Large intestine (tissue), 12 donors: ENCODE measurements at places on chromosomes 3 and 15. TPM values are rescaled to one million over a fixed set of nuclear protein-coding genes. Genes with fewer than 3 reads are reported as not detected.

GRCh38 chr3:12891985-12892839, 50.8 kb upstream of the RPL32 start:
- H3K36me3 ChIP-seq, result no peaks in the 10 kb centered on the region
- H3K27ac ChIP-seq, result no peak overlapping the region
- DNase-seq, result peak; percentile 50
- peaks cover 10% of the 10 kb centered on the region for H3K4me1 ChIP-seq
- peaks cover 7% of the 10 kb centered on the region for H3K27me3 ChIP-seq
- no peak overlapping the region for H3K4me3 ChIP-seq

DNA sequence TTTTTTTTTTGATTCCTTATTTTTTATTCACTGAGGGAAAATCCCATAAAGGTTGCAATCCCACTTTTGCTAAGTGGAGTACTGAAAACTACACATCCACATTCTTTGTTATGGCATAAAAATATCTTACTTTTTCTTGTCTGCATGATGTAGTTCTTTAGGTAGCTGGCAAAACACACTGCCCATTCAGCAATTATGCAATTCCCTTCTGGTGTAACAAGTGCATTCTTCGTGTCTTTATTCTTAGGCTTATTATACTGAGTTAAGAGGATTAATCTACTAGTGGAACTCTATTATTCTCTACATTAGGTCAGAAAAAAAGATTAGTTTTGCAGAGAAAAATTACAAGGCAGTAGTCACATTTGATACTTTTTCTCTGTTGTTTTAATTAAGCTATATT, 403.8 kb upstream of the GBE1 start:
- H3K27me3 ChIP-seq, result no peaks in the 10 kb centered on the region
- DNase-seq, result no peak
- H3K4me1 ChIP-seq, result no peaks in the 10 kb centered on the region
- H3K36me3 ChIP-seq, result no peaks in the 10 kb centered on the region
- H3K27ac ChIP-seq, result no peak overlapping the region
- no peak overlapping the region for H3K4me3 ChIP-seq

DNA sequence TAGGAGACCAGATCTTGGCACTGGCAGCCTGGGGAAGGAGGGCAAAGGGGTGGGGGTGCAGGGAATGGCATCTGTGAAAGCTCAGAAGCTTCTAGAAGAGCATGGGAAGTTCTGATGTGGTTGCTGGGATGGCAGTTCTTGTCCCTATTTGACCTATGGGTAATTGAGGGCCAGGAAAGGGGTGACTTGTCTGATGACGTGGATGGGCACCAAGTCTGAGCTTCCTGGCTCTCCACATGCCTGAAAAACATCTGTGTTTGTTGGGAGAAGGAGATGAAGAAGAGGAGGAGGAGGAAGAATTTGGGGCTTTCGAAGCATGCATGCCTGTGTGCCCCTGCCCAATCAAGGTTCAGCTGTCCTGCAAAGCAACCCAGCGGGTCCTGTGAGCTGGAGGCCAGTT, 158.8 kb downstream of the SMAD6 start:
- no peak for DNase-seq
- no peaks in the 10 kb centered on the region for H3K27me3 ChIP-seq
- no peaks in the 10 kb centered on the region for H3K36me3 ChIP-seq
- H3K4me1 ChIP-seq, result no peaks in the 10 kb centered on the region
- H3K4me3 ChIP-seq, result no peak overlapping the region

The FSTL1 gene
- 190 TPM for polyA plus RNA-seq

The RYR3 gene
- polyA plus RNA-seq, result 6.5 TPM

The ACSBG1 gene
- polyA plus RNA-seq, result 1.1 TPM

The APPL1 gene
- 31.7 TPM for polyA plus RNA-seq

The SERINC4 gene
- polyA plus RNA-seq, result 0.42 TPM

- H3K4me3 ChIP-seq, result no peak overlapping the region
- no peak for DNase-seq
- no peak overlapping the region for H3K27ac ChIP-seq
- no peaks in the 10 kb centered on the region for H3K4me1 ChIP-seq
- no peaks in the 10 kb centered on the region for H3K27me3 ChIP-seq
Observed at GRCh38 chr3:46749129-46749528, 31.5 kb upstream of the PRSS50 start.

- H3K27ac ChIP-seq, result peak overlapping the region; percentile 78
- no peak overlapping the region for H3K4me3 ChIP-seq
- H3K4me1 ChIP-seq, result peaks cover 71% of the 10 kb centered on the region
- DNase-seq, result peak; percentile 48
- H3K36me3 ChIP-seq, result peaks cover 6% of the 10 kb centered on the region
Observed at GRCh38 chr3:188215129-188215528, 61.2 kb downstream of the LPP start.

The RTP3 gene
- not detected for polyA plus RNA-seq

- no peak overlapping the region for H3K27ac ChIP-seq
- H3K27me3 ChIP-seq, result no peaks in the 10 kb centered on the region
- DNase-seq, result no peak
- H3K4me3 ChIP-seq, result no peak overlapping the region
- H3K36me3 ChIP-seq, result no peaks in the 10 kb centered on the region
- H3K4me1 ChIP-seq, result no peaks in the 10 kb centered on the region
Observed at GRCh38 chr3:156888576-156888975, 62.4 kb downstream of the LEKR1 start.

The ZNF592 gene
- 24.3 TPM for polyA plus RNA-seq

The SST gene
- 461 TPM for polyA plus RNA-seq

DNA sequence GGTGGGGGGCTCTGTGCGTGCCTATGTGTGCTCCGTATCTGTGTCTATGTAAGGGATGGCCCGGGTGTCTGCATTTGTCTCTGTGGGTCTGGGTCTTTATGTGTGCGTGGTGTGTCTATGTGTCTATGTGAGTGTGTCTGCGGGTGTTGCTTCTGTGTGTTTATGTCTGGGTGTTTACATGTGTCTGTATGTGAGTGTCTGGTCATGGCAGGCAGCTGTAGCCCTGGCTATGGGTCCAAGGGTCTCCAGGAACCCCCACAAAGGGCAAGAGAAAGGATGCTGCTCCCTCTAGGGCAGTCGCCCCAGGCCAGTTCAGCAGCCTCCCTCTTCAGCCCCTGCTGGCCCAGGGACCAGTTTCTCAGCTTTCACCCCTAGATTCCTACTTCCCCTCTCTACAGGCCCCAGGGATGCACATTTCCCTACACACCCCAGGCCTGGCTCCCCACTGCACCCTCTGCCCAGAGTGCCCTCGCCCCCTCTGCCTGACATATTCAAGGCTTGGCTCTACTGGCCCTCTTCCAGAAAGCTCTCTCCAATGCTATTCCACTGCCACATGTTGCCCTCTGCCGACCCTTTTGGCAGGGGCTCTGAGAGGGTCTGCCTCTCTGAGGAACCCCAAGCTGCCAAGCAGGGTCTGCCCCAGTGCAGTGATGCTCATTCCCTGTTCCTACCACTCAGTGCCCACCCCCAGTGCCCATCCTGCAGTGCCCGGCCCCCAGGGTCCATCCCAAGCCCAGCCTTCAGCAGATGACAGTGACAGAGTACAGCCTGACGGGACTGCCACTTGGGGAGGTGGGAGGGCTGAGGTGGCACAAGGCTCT, 1.0 kb upstream of the MYL3 start:
- DNase-seq, result no peak
- peaks cover 58% of the 10 kb centered on the region for H3K4me1 ChIP-seq
- no peaks in the 10 kb centered on the region for H3K27me3 ChIP-seq
- no peak overlapping the region for H3K4me3 ChIP-seq
- no peaks in the 10 kb centered on the region for H3K36me3 ChIP-seq

The MUC13 gene
- 1,160 TPM for polyA plus RNA-seq

The GXYLT2 gene
- polyA plus RNA-seq, result 3.1 TPM

- H3K27ac ChIP-seq, result no peak overlapping the region
- no peak overlapping the region for H3K4me3 ChIP-seq
- no peaks in the 10 kb centered on the region for H3K27me3 ChIP-seq
- no peak for DNase-seq
Observed at GRCh38 chr15:65644282-65644681, 22.5 kb downstream of the SLC24A1 start.
